Aorta (tissue), 5 donors: ENCODE measurements at places on chromosomes 12 and 14. TPM values are rescaled to one million over a fixed set of nuclear protein-coding genes. Genes with fewer than 3 reads are reported as not detected.
A peak's percentile ranks its signal among the peaks of the same experiment; 100 is the strongest.

DNA sequence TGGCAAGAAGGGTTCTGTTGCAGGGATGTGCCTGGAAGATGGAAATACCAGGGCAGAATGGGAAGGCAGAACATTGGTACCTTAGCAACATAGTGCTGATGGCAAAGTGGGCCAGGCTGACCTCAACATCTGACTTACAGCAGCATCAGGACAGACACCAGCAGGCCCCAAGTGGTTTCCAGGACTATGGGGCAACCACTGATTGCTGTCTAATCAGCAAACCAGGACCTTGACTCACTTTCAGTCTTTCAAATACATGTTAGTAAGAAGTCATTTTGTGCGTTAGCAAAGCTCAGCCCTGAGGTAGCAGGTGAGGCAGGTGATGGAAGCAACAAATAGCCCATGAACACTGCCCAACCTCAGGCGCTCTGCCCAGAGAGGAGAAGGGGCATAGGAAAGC is 4.7 kb upstream of the SPTSSA start:
- no peak for DNase-seq

DNA sequence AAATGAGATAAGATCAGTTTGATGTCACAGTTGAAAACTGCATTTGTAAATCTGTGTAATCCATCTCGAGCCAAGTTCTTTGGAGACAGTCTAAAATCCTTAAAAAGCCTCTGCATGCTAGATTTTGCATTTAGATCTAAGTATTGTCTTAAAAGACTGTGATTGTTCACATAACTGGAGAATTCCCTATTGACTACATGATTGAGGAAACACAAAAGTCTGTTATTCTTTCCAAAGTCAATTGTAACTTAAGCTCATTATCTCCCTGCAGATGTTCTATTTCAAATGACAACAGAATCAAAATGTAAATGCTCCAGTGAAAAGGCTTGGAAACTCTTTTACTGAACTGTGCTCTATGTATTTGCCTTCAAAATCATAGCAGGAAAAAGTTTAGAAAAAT is 77.8 kb downstream of the MYF5 start:
- no peak for DNase-seq

ASCL1 gene
- total RNA-seq = not detected

SMARCD1 gene
- 41.0 TPM for total RNA-seq

DNA sequence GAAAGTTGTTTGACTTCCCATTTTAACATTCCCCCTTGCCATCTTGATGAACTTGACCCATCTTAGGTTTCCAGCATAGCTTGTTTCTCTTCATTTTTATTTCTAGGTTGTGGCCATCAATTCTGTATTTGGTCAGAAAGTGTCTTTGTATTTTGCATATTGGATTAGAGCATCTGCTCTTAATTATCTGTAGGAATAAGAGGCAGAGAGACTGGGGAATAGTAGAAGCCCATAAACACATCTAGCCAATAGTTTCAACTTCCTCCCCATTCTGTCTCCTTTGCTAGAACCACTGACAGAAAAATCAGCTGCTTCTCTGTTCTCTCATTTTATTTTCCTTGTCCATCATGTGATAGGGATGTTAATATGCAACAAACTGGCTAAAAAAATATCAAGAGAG is 8.2 kb downstream of the SOCS2 start:
- no peak for DNase-seq

GRCh38 chr14:56797569-56798446 is 12.5 kb downstream of the OTX2 start:
- DNase-seq = no peak

- peak; percentile 83 for DNase-seq
These were observed 19.6 kb downstream of the MLXIP start for GRCh38 chr12:122097927-122098756.

DNA sequence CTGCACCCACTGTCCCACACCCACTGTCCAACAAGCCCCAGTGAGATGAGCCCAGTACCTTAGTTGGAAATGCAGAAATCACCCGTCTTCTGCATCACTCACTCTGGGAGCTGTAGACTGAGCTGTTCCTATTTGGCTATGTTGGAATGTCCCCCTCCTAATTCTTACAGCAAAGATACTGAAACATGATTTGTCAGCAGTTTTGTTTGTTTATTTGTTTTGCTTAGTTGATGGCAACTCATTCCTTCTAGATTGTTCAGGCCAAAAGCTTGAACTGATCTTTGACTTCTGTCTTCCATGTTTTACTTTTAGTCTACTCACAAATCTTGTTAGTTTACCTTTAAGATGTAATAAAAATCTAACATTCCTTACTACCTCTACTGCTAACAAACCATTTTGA is 233.6 kb upstream of the MIS18BP1 start:
- DNase-seq = no peak

IL26 gene
- not detected for total RNA-seq

GRCh38 chr12:22543246-22544037 is 900 bp downstream of the C2CD5 start:
- peak; percentile 68 for DNase-seq
